Hindlimb muscle (tissue), 1 donor: ENCODE measurements at places on chromosomes 2 and 18. TPM values are rescaled to one million over a fixed set of nuclear protein-coding genes. Genes with fewer than 3 reads are reported as not detected.

The RAB31 gene
- polyA plus RNA-seq = 20.8 TPM

The RFX8 gene
- 1.9 TPM for polyA plus RNA-seq

The OST4 gene
- polyA plus RNA-seq = 202 TPM

The CAPN14 gene
- 0.09 TPM for polyA plus RNA-seq

The LINC00305 gene
- polyA plus RNA-seq = not detected

The TTR gene
- polyA plus RNA-seq = not detected

The CYP27A1 gene
- polyA plus RNA-seq = 25.4 TPM

The LRP1B gene
- polyA plus RNA-seq = 3.7 TPM
